ENCODE measurements at places on chromosomes 6 and 20. TPM values are rescaled to one million over a fixed set of nuclear protein-coding genes. Genes with fewer than 3 reads are reported as not detected.

Gene IL17A
- not detected for total RNA-seq

Gene FRK
- total RNA-seq, result 0.08 TPM

Gene LINC00237
- not detected for total RNA-seq

Gene FUT9
- not detected for total RNA-seq

GRCh38 chr6:15129887-15130286, 116.0 kb upstream of the JARID2 start:
- H3K36me3 ChIP-seq, result no peaks in the 10 kb centered on the region
- peak; percentile 17 for DNase-seq
- H3K4me1 ChIP-seq, result peaks cover 35% of the 10 kb centered on the region
- no peaks in the 10 kb centered on the region for H3K27me3 ChIP-seq
- H3K27ac ChIP-seq, result peak overlapping the region; percentile 66
- H3K4me3 ChIP-seq, result peak overlapping the region; percentile 50

DNA sequence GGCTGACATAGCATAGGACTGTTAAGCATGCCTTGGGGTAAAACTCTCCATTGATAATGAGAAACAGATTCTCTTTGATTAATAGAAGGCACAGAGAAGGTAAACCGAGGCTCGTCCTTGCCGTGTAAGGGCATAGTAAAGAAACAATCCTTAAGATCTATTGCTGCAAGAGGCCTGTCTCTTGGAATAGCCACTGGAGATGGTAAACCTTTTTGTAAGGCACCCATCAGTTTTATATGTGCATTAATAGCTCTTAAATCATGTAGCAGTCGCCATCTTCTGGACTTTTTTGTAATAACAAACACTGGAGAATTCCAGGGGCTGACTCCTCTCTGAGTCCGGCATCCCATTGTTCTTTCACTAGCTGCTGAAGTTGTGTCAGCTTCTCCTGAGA, 8.4 kb upstream of the ABHD12 start:
- no peak overlapping the region for H3K4me3 ChIP-seq
- H3K36me3 ChIP-seq, result peaks cover 3% of the 10 kb centered on the region
- H3K27me3 ChIP-seq, result no peaks in the 10 kb centered on the region
- H3K27ac ChIP-seq, result no peak overlapping the region
- no peaks in the 10 kb centered on the region for H3K4me1 ChIP-seq
- no peak for DNase-seq

- peaks cover 8% of the 10 kb centered on the region for H3K4me1 ChIP-seq
- DNase-seq, result no peak
- no peak overlapping the region for H3K4me3 ChIP-seq
Observed at GRCh38 chr6:125855783-125856182, 65.0 kb downstream of the NCOA7 start.

DNA sequence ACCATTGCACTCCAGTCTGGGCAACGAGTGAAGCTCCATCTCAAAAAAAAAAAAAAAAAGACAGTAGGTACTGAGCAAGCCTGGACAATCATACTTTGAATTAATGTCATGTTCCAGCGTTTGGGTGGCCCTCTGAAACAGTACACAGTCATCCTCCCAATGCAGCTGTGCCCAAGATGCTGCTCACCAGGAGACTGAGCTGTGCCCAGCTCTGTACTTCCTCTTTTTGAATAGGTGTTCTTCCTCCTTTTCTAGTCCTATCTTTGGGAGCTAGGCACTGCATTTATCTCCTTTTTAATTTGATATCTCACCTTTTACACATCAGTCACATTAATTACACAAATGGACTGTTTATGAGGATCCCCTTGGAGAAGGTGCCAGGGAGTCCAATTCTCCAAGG, 101.5 kb downstream of the RPP40 start:
- peaks cover 33% of the 10 kb centered on the region for H3K36me3 ChIP-seq
- no peak for DNase-seq
- peaks cover 27% of the 10 kb centered on the region for H3K4me1 ChIP-seq
- no peaks in the 10 kb centered on the region for H3K27me3 ChIP-seq
- no peak overlapping the region for H3K27ac ChIP-seq
- no peak overlapping the region for H3K4me3 ChIP-seq

Gene XKR7
- total RNA-seq, result 0.04 TPM

DNA sequence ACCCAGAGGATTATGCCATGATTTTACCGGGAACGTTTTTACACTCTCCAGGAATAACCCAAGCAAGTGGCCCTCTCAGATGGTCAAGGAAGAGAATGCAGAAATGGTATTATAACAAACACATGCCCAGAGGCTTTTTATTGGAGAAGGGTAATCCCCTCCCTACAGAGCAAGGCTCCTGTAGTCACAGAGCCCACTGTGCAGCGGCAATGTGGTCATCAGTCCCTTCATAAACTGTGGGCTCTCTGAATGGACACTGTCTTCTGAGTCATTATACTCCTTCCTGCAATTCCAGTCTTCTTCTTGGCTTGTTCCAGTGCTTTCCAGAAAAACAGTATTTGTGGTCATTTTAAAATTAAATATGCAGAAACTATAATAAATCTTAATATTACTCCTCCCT, 74.7 kb downstream of the LAMA4 start:
- DNase-seq, result no peak
- H3K4me1 ChIP-seq, result no peaks in the 10 kb centered on the region
- H3K27me3 ChIP-seq, result peaks cover 16% of the 10 kb centered on the region
- H3K36me3 ChIP-seq, result no peaks in the 10 kb centered on the region

- no peak for DNase-seq
- H3K27me3 ChIP-seq, result peaks cover 7% of the 10 kb centered on the region
- H3K36me3 ChIP-seq, result no peaks in the 10 kb centered on the region
- H3K27ac ChIP-seq, result no peak overlapping the region
- H3K4me3 ChIP-seq, result no peak overlapping the region
- H3K4me1 ChIP-seq, result peaks cover 8% of the 10 kb centered on the region
Observed at GRCh38 chr20:62702895-62703852, 5.5 kb upstream of the NTSR1 start.

GRCh38 chr6:147508042-147508865, at the start of gene SAMD5:
SAMD5 (plus strand) TSS chr6:147508690; CDS start chr6:147508929, 239 bp downstream.
- peaks cover 9% of the 10 kb centered on the region for H3K4me1 ChIP-seq
- H3K4me3 ChIP-seq, result peak within 1 kb of the TSS; percentile 67
- no peak within 1 kb of the TSS for H3K27ac ChIP-seq
- H3K27me3 ChIP-seq, result peaks cover 74% of the 10 kb centered on the region

Gene BANF2
- total RNA-seq, result not detected

- H3K27ac ChIP-seq, result no peak overlapping the region
- H3K36me3 ChIP-seq, result no peaks in the 10 kb centered on the region
- H3K4me3 ChIP-seq, result no peak overlapping the region
- no peaks in the 10 kb centered on the region for H3K4me1 ChIP-seq
Observed at GRCh38 chr6:88184921-88185320, 18.8 kb upstream of the CNR1 start.

- H3K4me3 ChIP-seq, result no peak overlapping the region
- peaks cover 13% of the 10 kb centered on the region for H3K4me1 ChIP-seq
- H3K36me3 ChIP-seq, result peaks cover 3% of the 10 kb centered on the region
- DNase-seq, result no peak
- H3K27ac ChIP-seq, result peak overlapping the region; percentile 71
Observed at GRCh38 chr6:2919401-2919800, 16.3 kb upstream of the SERPINB9 start.

GRCh38 chr6:83770910-83771309, 62.0 kb upstream of the SNAP91 start:
- H3K36me3 ChIP-seq, result no peaks in the 10 kb centered on the region
- peaks cover 3% of the 10 kb centered on the region for H3K27me3 ChIP-seq
- H3K4me1 ChIP-seq, result no peaks in the 10 kb centered on the region
- DNase-seq, result no peak
